Activated CD8-positive, alpha-beta memory T cell treated with anti-CD3 and anti-CD28 coated beads for 1 hour (primary cell): ENCODE measurements at places on chromosomes 1 and 21.

GRCh38 chr1:55337801-55338447, 122.8 kb upstream of the USP24 start:
- DNase-seq, result no peak

DNA sequence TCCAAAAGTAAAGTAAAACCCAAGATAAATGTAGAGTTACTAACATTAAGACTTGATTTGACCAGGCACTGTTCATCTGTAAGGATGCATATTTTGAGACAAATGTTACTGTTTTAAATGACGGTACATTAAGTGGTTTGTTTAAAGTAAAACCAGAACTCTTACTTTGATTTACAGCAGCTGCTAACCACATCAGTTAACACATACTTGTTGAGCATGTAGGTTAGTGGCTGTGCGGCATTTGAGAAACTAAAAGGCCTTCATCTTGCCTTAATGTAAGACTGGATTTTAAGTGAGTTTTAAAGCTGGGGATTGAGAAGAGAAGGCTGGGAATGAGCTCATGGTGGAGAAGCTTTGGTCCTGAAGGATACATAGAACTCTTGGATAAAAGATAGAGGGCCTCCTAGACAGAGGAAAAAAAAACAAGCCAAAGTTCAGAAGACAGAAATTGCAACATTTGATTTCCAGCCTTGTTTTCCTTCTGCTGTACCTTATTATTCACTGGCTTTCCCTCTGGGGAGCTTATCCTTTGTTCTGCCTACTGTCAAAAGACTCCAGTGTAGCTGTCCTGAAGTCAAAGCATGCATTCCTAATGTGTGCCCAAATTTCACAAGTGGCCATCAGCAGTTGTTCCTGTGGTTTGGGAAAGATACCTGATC, 66.6 kb downstream of the MTR start:
- no peak for DNase-seq

- no peak for DNase-seq
Observed at GRCh38 chr1:111851552-111851951, 95.9 kb downstream of the DDX20 start.

DNA sequence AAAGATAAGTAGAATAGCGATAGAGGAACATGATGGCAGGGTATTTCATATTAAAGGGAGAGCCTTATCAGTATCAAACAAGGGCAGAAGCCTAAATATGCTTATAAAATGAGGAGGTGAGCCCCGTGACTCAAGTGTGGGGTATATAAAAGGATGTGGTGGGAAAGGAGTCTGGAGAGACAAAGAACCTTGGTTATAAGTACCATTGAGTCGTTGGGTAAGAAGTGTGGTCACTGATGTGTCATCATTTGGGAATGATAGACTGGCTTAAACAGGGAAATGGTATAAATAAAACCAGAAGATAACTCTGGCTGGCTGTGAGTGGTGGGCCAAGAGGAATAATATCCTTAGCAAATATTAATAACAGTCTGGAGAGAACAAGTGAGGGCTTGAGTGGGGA, 10.9 kb upstream of the CD5L start:
- DNase-seq, result no peak

GRCh38 chr1:77688939-77689338, 6.5 kb upstream of the ZZZ3 start:
- no peak for DNase-seq

- no peak for DNase-seq
Observed at GRCh38 chr1:59605184-59605583, 209.6 kb upstream of the HOOK1 start.

DNA sequence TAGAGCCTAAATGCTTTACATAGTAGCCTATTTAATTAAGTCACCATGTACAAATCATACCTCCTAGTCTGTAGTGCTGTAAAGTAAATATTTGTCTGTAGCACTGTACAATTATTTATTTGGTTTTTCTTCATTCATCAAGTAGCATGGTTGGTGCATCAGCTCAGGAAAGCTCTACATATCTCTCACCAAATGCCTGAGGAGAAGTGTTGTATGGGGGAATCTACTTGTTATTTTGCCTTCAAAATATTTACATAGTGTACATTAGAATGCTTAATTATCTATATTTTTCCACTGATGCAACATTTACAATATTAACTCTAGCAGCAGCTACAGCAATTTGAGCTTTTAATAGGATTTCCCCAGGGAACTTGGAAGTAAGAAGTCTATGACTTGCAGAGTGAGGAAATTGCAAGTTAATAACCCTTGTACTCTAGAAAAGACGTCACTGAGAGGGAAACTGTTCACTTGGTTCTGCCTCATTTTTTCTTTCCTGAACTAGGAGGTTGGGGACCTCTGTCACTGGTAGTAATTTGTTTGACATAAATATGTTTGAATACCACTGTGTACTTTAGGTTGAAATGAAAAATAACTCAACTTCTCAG, 207.4 kb downstream of the PDE4B start:
- DNase-seq, result no peak

GRCh38 chr1:197311081-197311480, 43.0 kb downstream of the CRB1 start:
- DNase-seq, result no peak

- DNase-seq, result no peak
Observed at GRCh38 chr1:58811303-58811702, 27.5 kb upstream of the JUN start.

DNA sequence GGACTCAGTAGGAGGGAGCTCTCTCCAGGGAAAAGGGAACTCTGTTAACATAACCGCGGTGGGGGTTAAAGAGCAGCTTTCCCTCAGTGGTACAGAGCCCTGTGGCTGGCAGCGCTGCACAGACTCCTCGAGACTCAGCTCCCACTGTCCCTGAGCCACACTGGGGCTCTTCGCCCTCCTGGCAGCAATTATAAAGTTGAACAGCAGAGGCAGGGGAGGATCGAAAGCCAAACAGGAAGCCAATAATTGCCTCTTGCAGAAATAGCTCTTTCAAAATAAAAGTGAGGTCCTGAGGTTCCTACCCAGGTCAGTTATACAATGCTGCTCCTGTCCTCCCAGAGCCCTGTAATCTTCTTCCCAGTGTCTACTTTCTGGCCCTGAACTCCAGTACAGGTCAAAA, 77.0 kb downstream of the FAM78B start:
- no peak for DNase-seq

DNA sequence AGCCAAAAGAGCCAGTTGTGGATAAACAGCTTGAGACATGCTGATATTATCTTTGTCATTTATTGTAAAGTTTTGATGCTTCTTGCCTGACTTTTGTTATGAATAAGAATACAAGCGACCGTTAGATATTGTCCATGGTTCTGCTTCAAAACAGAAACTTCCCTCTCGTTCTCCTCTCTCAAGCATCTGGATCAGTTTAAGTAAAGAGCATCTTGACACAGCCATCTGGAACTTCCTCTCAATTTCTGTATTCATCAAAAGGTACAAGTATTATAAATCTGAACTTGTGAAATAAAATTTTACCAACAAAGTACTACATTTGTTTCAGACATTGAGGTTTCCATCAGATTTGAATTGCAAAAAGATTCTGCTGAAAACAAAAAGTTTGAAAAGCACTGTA, 36.4 kb upstream of the CLDN14 start:
- no peak for DNase-seq

GRCh38 chr21:17598437-17598836, 14.3 kb downstream of the BTG3 start:
- DNase-seq, result no peak

GRCh38 chr1:204971517-204972336, 71.3 kb upstream of the CNTN2 start:
- DNase-seq, result no peak

DNA sequence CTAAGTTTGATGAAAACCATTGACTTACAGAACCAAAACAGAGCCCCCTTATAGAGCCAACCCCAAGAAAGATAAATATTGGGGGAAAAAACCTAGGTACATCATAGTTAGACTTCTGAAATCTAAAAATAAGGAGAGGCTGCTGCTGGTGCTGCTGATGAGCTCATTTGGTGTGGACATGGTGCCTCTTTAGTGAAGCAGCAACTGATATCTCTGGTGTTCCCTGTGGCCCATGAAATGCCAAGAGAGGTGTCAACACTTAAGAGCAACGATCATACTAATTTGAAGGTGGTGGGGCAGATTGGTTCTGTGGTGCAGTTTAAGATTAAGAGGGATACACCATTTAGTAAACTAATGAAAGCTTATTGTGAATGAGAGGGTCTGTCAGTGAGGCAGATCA, 35.9 kb downstream of the ST3GAL3 start:
- DNase-seq, result no peak

DNA sequence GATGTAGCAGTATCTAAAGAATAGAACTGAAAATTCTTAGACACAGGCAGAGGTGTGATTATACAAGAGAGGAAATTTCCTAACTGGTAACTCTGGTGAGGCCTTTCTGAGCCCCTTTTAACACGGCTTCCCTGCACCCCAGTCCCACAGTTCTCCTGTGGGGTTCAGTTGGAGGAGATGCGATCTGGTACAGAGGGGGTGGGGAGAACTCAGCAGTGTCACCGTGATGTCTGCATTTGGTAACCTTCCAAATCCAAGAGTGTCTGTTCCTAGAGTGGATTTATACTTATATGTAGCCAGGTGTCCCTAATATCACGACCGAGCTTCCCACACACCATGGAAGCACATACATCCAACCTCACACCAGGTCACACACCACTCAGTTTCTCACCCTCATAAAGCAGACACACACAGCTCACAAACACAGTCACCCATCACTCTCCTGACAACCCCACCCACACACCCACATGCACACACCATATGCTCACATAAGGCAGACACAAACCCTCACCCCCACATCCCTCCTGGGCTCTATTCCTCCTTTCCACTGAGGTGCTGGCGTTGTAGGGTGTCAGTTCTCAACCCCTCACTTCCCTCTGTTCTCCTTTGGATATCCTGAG, 48.5 kb downstream of the RHBG start:
- no peak for DNase-seq

DNA sequence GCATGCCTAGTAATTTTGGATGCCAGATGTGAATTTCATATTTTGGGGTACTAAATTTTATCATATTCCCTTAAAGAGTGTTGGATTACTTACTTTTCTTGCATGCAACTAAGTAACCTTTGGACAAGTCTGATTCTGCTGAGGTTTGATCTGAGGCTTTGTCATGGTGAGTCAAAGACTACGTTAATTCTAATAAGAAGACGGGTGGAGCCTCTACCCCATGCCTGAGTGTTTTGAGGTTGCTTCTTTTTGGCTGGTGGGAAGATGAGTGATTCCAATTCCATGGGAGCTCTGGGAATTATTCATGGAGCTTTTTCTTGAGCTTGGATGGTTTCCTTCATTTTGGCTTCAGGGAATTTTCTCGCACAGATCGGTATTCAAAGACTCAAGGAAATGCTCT, 11.6 kb upstream of the PCP4 start:
- DNase-seq, result no peak

DNA sequence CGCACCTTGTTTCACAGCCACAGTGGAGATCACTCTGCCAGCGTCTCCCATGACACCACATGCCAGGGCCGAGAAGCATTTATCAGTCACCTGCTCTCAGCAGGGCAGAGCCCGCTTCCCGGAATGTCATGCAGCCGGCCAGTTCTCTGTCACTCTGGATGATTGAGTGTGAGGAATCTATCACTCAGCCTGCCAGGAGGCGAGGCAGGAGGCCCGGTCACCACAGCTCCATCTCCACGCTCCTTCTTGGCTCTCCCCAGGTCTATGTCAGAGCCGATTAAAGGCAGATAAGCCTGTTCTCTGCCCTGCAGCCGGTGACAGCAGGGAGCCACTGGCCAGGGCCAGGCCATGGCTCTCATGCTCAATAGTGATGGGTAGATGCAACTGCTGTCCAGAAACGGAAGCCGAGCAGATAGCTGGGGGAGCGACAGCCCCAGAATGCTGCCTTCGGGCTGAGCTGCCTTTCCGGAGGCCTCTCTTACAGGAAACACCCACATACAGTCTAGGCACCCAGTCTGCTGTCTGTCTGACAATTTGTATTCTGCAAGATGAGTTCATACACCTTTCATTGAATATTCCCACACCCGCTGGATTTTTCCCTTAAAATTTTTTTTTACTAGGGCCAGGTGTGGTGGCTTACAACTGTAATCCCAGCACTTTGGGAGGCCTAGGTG, 64.1 kb downstream of the ACTL8 start:
- no peak for DNase-seq

DNA sequence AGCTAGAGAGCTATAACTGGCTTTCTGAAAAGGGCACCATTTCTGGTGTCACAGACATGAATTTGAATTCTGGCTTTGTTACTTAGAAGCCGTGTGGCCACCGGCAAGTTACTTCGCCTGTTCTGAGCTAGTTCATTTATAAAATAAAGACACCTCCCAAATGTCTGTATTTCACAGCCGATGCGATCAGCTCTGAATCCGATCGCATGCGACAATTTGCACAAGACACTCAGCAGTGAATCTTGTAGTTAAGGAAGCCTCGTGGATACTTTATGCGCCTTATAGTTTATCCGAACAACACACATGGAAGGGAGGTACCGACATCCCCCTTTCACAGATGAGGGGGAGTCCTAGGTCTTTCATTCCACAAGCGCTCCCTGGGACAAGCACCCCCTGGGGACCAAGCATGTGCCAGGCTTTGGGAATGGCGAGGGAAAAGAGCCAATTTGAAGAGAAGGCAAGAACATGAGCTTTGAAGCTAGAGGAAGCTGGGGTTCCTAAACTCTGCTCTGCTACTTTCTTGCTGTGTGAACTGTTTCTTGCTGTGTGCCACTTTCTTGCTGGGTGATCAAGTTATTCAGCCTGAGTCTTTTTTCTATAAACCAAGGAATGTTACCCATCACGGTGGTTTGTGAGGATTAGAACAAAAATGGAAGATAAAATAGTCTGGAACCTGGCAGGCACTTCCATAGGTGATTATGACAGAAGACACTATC, 3.9 kb downstream of the ID3 start:
- DNase-seq, result no peak

GRCh38 chr21:26918323-26919079, 48.4 kb downstream of the ADAMTS5 start:
- DNase-seq, result no peak

GRCh38 chr1:155062151-155062686, 1.3 kb upstream of the EFNA4 start:
- DNase-seq, result no peak

DNA sequence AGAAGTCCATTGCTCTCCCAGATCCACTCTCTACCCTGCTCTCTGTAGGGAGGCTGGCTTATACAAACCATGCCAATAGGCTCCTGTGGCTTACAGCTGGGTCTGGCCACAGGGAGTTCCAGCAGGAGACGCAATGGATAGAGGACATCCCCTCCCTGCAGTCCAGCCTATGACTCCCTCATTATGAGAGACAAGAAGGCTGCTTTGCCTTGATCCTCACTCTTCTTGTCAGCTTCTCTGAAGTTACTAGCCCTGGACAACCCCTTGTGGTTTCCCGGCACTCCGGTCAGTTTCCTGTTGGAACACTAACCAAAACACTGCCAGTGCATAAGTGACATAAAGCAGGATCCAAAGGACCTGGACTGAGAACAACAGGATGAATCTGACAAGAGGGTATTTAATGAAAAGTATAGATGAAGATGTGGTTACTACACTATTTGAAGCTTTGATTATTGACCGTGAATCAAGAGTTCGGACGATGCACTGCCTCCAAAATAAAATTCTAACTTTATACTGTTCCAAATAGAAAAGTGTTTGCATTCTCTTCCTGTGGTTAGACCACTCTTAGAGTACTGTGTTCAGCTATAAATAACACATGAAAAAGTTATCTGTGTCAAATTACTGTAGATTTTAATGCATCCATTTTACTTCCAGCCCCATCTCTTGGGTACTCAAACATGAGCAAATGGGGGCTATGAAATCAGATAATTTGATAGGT, 32.7 kb upstream of the ZNF326 start:
- no peak for DNase-seq
